Kidney (tissue), 22 donors: ENCODE measurements at places on chromosomes 6 and 20. TPM values are rescaled to one million over a fixed set of nuclear protein-coding genes. Genes with fewer than 3 reads are reported as not detected.
A peak's percentile ranks its signal among the peaks of the same experiment; 100 is the strongest.

The KCNS1 gene
- total RNA-seq, result 2.9 TPM

The SRMS gene
- total RNA-seq, result 0.38 TPM

The IL17A gene
- total RNA-seq, result not detected

The BANF2 gene
- not detected for total RNA-seq

The POPDC3 gene
- not detected for total RNA-seq

The SLC17A4 gene
- total RNA-seq, result 1.8 TPM

The FAM209B gene
- total RNA-seq, result not detected

The CYP39A1 gene
- total RNA-seq, result 6.0 TPM

- DNase-seq, result peak; percentile 78
Observed at GRCh38 chr6:127606131-127606562, 29.2 kb downstream of the C6orf58 start.

- DNase-seq, result no peak
Observed at GRCh38 chr20:9114709-9115108, 45.8 kb downstream of the PLCB4 start.

DNA sequence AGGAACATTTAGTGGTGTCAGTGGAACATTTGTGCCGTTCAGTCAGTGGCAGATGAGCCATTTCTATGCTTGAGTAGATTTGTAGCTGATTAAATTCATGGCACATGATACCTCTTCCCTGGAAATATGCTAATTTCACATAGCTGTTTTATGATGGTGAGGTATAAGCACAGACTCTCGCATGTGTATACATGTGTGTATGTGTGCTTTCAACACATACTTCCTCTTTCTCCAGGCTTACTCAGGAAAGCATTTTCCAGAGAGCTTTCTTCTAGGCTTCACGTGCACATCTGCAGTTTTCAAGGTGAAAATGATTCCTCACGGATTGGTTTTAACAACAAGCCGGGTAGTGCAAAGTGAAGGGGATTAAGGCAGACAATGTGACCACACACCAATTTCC, 396.5 kb downstream of the HDGFL1 start:
- DNase-seq, result no peak

- peak; percentile 62 for DNase-seq
Observed at GRCh38 chr20:25246182-25246999, 1.5 kb upstream of the PYGB start.

- no peak for DNase-seq
Observed at GRCh38 chr20:22918286-22918983, 116.7 kb upstream of the SSTR4 start.

DNA sequence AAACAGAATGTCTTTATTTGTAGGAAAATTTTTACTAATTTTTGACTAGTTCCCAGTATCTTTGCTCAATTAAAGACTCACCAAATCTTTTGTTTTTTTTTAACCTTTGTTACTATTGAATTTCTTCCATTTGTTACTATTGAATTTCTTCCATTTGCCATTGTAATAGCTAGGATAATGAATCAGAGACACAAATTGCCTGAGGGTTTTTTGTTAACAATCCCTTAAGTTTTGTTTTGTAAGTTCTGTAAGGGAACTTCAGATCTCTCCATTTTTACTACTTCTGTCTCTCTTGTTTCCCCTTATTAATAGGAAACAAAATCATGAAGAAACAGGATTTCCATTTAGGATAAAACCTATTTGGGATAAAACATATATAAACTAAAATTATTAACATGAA, 104.3 kb downstream of the MAP3K4 start:
- DNase-seq, result no peak

- DNase-seq, result no peak
Observed at GRCh38 chr20:53146201-53146891, 174.2 kb downstream of the TSHZ2 start.

- peak; percentile 69 for DNase-seq
Observed at GRCh38 chr20:39270837-39271604, 308.9 kb downstream of the DHX35 start.

DNA sequence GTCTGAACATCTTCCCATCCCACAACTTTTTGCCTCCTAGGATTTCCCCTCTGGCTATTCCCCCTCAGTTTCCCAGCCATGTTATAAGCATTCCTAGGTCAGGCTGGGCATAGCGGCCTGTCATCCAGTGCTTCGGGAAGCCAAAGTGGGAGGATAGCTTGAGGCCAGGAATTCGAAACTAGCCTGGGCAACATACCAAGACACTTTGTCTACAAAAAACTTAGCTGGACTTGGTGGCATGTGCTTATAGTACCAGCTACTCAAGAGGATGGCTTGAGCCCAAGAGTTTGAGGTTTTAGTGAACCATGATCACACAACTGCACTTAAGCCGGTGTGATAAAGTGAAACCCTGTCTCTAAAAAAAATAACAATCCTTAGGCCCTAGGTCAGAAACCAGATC, 447.4 kb downstream of the KIF16B start:
- no peak for DNase-seq

DNA sequence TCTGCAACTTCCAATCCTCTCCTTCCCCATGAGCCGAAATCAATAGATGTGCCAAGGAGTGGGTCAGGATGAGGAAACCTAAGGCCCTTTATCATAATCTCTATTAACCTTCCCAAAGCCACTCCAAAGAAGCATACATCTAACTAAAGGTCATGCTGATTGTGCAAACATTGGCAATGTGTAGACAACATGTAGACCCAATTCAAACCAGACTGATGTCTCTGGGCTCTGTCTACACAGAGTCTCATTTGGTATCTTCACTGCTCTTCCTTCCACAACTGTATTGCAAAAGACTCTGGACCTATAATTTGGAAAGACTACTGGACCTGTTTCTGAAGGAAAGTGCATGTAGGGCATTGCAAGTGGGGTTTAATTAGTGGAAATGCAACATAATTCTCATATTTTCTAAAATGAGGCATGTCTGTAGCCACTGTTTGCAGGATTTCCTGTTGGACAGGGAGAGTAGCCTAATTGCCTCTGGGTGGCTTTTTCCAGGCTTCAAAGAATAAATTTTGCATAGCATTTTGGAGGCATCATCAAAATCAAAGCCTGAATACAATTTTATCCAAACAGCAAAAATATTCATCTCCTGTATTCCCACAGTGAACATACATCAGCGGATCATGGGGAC, 35.0 kb upstream of the MLIP start:
- no peak for DNase-seq

- DNase-seq, result peak; percentile 23
Observed at GRCh38 chr6:127069659-127070279, 48.7 kb upstream of the RSPO3 start.

DNA sequence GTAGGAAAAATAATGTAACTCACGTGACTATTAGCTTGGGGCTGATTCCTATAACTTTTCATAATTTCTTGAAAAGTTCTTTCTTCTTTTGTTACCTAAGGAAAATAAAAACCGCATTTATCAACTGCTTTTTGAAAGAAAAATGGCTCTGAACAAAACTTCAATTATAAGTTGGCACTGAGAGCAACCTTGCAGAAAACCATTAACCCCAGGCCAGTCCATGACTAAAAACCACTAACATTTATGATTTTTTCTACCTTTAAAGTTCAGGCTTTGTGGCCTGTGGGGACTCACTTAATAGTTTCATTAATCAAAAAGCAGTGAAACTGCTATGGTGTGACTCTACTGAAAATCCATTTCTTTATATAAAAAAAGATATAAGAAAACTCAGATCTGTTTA, 69.1 kb upstream of the SAMHD1 start:
- DNase-seq, result no peak

GRCh38 chr6:17998003-17998402, 10.6 kb upstream of the KIF13A start:
- DNase-seq, result no peak

DNA sequence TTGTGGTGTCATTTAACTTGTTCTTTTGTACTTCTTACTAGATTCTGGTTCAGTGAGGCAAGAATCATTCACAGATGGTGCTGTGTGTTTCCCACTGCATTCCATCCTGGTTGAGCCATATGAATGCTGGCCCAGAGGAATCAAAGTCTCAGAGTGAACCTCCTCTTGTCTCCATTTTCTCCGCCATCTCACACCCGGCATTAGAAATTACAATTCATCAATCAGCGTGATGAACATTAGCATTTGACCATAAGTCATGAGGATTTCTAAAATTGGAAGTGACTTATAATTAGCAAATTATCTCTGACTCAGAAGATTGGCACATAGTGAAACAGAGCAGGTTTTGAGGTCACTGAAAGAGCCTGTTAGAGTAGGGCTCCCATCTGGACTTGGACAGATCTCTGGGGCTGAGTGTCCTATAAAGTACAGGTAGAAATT, 25.2 kb downstream of the TNFAIP3 start:
- no peak for DNase-seq

DNA sequence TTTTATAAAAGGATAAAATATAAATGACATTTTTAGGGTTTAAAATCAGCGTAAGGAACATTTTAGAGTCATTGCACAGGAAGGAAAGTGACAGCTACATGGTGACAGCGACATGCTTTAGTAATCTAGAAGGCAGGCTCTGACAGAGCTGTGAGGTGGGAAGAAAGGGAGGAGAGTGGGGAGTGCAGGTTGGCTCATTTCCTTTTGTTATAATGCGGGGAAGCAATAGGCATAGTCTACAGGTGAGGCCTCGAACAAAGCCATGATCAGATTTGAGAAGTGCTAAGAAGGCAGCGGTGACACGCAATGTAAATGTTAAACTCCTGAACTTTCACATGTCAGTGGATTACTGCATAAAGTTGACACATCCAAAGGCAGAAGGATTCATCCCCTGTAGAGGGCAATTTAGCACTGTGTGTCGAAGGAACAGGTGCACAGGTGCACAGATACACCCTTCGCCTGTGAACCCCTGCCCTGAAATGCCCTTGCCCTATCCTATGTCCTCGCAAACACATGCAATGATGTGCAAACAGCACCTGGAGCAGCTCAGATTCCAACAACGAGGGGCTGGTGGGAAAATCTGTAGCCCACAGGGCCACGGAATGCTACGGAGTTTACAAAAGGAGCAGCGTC, 32.4 kb upstream of the SMOC2 start:
- no peak for DNase-seq
